NCI-H1417 treated with DMSO at 0.1 percent for 48 hours (cell line): ENCODE measurements at places on chromosomes 1 and 21.

GRCh38 chr1:94795434-94795833 lies 24.7 kb upstream of the SLC44A3 start:
- DNase-seq, result no peak

GRCh38 chr1:24694380-24694843 lies 50.8 kb upstream of the CLIC4 start:
- peak; percentile 72 for DNase-seq

DNA sequence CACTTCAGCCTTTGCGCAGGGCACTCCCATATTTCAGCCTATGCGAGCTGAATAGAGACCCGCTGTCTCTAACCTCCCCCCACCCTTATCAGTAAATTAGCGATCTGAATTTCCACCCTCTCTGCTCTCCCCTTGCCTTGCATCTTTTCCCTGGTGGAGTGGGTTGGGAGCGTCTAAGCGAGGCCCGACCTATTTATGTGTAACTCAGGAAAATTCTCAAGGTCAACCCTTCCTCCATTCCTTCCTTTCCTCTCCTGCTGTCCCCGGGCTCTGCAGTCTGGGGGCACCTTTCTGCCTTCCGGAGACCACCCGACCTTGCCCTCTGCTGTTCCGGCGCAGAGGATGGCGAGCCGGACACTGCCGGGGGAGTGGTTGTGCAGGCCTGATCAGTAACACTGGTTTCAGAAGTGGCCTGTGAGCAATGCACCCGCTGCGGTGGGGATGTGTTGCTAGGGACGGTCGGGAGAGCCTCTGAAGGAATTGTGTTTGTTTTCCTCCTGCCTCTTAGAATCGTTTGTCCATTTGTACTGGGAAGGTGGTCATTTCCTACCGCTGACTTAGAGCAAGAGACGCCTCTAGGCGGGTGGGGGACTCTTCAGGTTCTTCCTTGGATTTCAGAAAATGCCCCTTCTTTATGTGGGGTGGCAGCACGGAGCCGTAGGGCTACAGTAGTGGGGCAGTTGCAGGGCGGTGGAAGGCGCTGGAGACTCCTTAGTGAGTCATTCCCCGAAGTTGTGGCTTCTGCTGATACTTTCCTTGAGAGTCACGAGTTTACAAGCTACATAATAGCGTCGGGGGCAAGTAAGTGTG lies 513 bp downstream of the MGST3 start:
- DNase-seq, result no peak

DNA sequence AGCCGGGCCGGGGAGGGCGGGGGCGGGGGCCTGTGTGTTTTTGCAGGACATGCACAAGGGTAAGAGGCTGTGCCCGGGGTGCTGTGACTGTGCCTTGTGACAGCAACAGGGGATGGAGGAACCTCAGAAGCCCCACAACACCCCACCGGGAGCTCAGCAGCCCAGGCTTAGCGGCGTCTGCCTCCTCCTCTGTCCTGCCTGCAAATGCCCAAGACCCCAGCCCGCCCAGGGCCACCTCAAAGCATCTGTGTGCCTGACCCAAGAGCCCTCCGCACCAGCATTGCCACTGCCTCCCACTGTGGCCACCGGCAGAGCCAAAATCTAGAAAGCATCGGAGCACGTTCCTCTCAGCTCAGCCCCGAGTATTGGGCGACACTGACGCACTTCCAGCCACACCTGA lies 2.7 kb upstream of the ACTRT2 start:
- DNase-seq, result no peak

GRCh38 chr1:174777262-174777661 lies 222.5 kb upstream of the CACYBP start:
- no peak for DNase-seq

GRCh38 chr1:219927956-219928790 lies at the start of gene SLC30A10:
Gene SLC30A10 (minus strand): TSS chr1:219928557. CDS start chr1:219928440, 117 bp downstream.
- DNase-seq, result no peak

DNA sequence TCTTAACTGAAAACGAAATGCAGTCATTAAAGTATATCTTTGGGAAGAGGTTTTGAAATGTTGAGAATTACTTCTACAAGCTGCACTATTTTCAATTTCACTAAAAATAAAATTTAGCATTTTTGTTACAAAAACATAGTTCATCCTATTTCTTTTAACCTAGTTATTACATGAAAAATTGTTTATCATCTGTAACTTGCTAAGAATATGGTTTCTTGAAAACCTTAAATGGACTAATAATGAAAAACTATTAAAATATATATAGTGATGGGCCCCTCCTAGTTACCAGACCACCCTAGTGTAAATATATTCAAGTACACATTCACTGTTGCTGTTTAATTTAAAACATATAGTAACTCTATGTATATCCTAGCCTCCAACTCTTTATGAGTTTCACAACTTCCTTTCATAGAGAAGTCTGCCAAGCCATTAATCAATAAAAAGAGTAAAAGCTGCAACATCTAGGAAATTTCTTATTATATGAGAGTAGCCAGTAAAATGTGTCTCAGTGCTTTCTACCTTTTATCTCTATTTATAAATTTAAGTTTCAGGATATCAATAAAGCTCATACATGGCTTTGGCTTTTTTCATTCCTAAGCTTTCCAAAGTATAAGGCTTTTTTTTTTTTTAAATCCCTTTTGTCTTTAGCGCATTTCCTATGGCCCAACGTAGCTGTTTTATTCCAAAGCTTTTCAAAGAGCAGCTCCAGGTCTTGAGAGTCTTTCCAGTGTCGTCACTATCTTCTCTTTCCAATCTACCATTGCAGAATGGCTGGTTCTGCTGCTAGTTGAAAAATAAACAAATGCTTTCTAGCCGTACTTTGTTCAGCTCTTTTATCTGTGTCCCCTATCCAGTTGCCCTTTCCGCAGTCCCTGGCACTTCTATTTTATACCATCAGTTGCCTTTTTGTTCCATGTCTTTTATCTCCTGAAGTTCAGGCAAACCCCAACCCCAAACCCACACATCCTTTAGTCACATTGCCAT lies 6.5 kb downstream of the IRF2BP2 start:
- DNase-seq, result no peak

GRCh38 chr1:72432645-72433267 lies 150.4 kb upstream of the NEGR1 start:
- DNase-seq, result no peak

- DNase-seq, result no peak
Measured at GRCh38 chr1:104387716-104388508, 638.2 kb downstream of the AMY1C start.

DNA sequence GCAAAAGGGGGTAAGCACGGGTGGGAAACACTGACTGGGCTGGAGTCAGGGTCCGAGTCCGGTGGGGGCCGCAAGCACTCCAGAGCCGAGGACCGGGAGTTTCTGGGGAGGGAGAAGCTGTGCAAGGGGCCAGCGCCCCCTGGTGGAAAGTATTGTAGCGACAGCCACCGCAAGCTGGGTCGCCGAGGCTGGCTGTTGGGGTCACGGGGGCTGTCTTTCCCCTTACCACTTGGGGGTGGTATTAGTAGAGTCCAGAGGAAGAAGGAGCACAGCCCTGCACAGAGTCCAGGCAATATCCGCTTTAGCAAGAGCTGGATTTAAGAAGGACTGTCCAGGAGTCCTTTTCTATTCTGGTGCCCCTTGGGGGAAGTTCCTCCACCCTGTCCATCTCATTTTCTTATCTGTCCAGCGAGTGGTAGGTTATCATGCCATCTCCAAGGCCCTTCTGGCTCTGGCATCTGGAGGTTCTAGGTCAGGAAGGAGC lies 17.9 kb upstream of the ETV3 start:
- DNase-seq, result no peak

GRCh38 chr1:155975375-155976061 lies 2.8 kb downstream of the ARHGEF2 start:
- DNase-seq, result no peak

GRCh38 chr1:228902781-228903433 lies 167.6 kb downstream of the RHOU start:
- no peak for DNase-seq

DNA sequence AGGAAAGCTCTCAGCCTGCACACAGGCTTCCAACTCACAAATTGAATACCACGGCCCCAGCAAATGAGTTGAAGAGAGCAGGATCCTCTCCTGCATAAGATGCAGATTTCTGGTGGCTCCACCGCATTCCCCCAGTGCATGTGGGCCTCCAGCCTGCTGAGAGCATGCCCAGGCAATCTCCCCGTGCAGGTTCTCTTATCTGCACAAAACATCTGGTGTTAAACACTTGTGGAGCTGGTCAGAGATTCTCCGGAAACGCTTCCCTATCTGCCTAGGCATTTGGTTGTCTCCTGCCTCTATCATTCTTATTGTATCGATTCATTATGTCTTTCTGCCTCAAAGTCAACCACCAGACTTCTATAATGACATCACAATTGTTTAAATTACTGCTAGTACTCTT lies 1349.0 kb upstream of the B3GALT2 start:
- DNase-seq, result no peak

- peak; percentile 53 for DNase-seq
Measured at GRCh38 chr1:180515857-180516388, 13.5 kb upstream of the ACBD6 start.

DNA sequence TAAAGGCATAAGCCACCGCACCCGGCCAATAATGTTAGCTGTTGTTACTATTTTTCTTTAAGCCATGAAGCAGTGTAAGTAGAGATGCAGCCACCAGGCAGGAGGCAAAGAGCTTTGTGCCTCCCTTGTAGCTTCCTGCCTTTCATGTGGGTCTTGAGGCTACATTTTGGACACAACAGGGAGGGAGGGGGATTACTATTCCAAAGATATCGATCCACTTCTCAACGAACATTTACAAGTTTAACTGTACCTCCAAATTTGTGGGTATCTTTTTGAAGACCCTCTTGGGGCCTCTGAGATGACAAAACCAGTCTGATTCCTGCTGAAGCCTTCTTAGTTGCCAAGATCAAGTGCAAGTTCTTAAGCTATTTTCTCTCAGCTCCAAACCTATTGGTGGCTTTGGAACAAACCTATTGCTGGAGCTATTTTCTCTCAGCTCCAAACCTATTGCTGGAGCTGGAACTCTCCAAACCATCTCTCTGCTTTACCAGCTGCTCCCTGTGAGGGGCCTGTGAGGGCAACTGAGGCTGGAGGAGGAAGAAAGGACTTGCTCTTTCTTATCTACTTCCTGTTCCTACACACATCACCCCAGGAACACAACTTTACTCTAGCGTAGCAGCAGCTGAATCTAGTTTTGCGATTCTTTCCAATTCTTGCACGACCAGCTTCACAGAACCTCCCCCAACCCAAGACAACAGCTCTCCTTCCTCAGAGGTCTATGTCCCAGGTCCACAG lies 16.1 kb upstream of the RCAN3 start:
- DNase-seq, result no peak

GRCh38 chr1:119822406-119822805 lies 11.1 kb upstream of the REG4 start:
- no peak for DNase-seq

DNA sequence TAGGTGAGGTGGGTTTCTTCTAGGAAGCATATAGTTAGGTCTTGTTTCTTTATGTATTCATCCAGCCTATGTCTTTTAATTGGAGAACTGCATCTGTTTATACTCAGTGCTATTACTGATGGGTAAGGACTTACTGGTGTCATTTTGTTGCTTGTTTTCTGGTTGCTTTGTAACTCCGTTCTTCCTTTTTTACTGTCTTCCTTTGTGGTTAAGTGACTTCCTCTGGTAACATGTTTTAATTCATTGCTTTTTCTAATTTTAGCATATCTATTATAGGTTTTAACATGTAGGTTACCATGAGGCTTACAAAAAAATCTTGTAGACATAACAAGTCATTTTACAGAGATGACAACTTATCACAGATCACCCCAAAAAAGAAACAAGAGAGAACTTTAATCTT lies 160.8 kb downstream of the VAV3 start:
- no peak for DNase-seq

DNA sequence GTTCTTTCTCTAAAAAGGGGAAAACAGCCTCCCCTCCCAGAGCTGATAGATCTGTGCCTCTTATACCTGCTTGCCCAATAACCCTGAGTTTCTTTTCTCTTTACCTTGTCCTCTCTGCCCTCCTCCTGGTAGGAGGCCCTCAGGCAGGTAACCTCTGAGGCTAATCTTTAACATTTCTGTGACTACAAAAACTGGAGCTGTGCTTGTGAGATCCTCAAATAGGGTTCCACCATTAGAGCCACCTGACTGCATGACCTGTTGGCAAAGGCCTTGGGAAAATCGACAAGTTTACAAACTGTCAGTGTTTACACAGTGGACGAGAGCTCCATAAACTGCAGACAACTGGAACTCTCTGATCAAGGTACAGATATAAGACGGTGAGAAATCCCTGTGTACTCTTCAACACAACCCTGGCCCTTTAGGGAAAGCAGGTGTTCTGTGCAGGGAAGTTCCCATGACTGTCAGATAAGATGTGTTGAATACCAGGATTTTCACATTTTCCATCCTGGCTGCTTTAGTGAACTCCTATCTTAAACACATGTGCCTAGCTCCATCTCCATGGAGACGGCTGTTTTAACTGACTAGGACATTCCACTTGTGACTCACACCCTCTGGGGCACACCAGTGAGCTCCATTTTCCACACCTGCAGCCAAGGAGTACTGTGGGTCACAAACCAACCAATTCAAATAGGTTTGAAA lies 38.3 kb downstream of the ECE1 start:
- DNase-seq, result no peak

DNA sequence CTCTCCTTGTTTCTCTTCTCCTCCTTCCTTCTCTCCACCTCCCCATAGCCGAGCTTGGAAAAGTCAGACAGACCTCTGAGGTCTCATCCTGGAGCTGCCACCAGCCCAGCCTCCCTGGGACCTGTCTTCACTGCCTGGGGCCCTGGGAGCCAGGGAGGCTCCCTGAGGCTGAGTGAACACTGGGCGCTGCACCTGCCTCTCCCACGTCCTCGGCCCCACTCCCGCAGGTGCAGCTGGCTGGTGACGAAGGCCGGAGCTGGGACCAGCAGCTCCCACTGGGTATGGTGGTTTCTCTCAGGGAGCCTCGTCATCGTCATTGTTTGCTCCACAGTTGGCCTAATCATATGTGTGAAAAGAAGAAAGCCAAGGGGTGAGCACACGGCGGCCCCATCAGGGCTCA lies 5.3 kb downstream of the TNFRSF14 start:
- no peak for DNase-seq

DNA sequence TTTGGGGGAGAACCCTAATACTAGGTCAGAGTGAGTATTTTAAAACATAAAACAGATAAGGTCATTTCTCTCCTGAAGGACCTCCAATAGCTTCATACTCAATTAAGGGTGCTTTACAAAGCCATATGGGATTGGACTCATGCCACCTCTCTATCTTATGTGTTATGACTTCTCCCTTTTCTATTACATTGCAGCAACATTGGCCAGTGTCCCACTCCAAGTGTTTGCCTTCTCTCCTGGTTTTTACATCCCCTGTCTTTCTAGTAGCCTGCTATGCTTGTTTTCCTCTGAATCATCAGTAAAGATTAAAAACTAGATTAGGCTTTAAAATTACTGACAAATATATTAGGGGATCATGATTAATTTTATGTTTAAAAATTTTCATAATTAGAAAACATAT lies 66.6 kb downstream of the SCMH1 start:
- no peak for DNase-seq

- DNase-seq, result no peak
Measured at GRCh38 chr1:68228851-68229250, 3.5 kb downstream of the WLS start.
